ENCODE measurements at places on chromosomes 12 and 14.

GRCh38 chr12:87344699-87345098, 684.5 kb downstream of the C12orf50 start:
- no peak for ATAC-seq

DNA sequence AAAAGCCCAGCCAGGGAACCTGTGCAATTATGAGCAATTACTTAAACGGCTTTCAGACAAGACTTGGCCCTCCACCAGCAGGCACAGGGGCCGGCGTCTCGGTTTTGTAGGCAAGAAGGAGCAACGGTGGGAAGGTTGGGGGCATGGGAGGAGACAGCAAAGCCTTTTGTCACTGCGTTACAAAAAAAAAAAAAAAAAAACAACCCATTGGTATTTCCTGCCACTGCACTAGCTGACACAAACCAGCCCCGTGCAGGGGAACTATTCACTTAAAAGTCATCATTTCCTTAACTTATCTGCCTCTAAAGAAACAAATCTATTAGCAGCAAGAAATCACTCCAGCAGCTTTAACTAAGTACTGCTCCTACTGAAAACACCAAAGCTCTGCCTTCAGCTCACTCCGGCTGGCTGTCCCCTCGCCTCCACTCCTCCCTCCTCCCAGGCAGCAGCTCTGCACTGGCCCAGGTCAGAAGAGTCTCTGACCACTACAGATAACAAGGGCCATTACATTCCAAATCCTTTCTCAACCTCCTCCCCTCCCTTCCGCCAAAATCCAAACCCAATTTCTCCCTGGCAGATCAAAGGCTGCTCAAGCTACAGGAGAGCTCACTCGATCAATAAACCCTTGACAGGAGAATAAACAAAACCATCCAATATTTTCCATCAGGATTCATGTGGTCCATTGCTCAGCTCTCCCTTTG, 105.2 kb upstream of the CDKN3 start:
- no peak for ATAC-seq

DNA sequence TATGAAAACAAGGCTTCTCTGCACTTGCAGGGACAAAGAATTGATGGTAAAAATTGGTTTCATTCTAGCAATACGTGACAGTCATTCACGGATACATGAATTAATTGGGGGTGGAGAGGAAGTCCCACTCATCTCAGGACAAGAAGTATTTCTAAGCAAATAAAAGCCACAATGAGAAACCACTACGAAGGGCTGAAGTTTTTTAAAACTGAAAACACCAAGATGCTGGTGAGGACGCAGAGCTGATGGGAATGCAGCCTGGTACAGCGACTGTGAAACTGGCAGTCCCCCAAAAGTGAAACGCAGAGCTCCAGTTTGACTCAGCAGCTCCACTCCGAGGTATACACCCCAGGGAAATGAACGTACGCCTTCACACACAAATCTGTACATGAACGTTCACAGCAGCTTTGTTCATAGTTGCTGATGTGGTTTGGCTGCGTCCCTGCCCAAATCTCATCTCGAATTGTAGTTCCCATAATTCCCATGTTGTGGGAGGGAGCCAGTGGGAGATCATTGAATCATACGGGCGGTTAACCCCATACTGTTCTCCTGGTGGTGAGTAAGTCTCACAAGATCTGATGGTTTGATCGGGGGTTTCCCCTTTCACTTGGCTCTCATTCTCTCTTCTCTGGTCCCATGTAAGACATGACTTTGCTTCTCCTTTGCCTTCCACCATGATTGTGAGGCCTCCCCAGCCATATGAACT, 89.0 kb downstream of the SCARB1 start:
- peak; percentile 94 for ATAC-seq

DNA sequence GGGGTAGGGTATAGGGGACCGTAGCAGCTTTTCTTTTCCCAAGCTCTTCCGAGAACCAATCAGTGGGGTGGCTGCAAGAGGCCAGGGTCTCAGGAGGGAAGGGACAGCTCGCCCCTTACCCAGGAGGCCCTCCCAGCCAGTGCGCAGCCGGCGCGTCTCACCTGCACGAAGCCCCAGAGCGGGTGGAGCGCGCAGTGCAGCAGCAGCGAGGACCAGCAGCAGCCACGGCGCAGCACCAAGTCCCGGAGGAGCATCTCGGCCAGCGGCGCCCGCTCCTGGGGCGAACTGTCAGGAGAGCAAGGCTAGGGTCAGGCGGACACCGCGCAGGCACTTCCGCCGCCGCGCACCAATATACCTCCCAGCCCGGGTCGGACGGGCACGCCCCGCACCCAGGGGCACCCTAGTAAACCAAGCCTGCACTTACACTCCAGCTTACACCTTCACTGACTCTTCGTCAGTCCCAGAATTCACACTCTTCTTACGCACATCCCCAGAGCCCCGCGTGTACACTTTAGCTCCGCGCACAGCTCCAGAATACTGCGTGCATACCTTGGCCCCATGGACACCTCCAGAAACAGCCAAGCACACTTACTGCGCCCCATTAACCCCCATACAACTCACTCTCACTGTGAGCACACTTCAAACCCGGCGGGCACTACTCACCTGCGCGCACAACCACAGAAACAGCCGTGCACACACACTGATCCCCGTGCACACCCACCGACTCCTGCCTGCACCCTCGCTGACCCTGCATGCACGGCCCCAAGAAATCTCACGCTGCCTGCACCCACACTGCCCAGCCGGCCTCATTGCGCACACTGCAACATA, 606 bp downstream of the PRIMA1 start:
- ATAC-seq, result no peak

- ATAC-seq, result no peak
Measured at GRCh38 chr12:2228535-2228934, 175.7 kb downstream of the CACNA1C start.

DNA sequence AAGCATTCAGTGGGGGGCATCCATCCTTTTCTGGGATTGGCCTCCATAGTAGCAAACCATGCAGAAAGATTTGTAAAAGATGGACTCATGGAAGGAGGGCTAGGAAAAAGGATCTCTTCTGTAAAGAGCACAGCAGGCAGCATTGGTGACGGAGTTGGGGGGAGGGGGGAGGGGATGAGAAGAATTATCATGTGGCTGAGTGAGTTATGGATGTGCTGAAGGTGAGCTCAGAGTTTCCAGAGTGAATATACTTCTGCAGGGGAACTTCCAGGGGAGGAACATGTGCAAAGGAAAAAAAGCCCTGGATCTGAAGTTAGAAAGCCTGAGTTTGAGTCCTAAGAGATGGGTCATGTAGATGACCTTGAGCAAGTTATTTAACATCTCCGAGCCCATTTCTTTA, 3.9 kb upstream of the B4GALNT3 start:
- ATAC-seq, result no peak

DNA sequence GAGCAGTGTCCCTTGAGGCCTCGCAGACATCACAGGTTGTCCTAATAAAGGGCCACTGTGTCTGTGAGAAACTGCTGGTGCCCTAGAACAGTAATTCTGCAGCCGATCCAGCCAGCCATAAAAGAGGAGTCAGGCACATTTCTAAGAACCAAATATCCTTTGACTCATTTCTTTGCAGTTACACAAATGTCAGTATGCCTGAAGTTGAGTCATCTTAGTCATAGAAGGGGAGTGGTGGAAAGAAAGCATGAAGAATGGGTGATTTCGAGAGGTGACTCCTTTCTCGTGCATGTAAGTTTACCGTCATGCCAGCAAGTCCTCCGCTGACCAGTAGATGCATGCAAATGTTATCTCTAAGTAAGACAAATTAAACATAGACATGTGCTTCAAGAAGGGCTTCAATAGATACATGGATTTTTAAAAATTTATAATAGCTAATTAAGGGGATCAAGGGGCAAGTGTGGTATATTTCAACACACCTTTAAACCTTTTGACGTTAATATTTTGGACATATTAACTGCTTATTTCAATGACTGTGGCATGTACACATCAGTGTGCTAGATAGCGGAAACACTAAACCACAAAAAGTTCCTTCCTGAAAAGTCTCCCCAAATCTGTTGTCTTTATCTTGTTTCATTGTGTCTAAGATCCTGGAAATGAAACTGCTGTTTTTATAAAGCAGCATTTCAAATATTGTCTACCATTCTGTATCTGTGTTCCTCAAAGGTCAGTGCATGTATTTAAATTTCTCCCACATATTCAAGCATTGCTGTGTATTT, 497.4 kb downstream of the NPAS3 start:
- no peak for ATAC-seq

GRCh38 chr12:23350808-23351207, 598.7 kb downstream of the SOX5 start:
- peak; percentile 83 for ATAC-seq

- no peak for ATAC-seq
Measured at GRCh38 chr12:63752841-63753240, 26.9 kb upstream of the RXYLT1 start.

DNA sequence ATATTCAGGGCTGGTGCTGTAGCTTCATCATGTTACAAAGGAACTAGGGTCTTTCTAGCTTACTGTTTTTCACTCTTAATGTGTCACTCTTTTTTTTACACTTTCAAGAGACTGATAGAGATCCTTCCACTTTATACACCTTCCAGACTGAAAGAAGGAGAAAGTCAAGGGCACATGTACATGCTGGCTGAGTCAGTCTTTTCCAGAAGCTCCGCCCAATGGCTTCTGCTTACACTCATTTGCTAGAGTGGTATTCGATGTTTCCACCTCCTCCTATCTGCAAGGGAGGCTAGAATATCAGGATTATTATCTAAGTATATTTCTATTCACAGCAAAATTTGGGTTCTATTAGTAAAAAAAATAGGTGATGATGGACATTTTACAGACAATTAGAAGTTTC, 325.8 kb upstream of the OR4E1 start:
- no peak for ATAC-seq

DNA sequence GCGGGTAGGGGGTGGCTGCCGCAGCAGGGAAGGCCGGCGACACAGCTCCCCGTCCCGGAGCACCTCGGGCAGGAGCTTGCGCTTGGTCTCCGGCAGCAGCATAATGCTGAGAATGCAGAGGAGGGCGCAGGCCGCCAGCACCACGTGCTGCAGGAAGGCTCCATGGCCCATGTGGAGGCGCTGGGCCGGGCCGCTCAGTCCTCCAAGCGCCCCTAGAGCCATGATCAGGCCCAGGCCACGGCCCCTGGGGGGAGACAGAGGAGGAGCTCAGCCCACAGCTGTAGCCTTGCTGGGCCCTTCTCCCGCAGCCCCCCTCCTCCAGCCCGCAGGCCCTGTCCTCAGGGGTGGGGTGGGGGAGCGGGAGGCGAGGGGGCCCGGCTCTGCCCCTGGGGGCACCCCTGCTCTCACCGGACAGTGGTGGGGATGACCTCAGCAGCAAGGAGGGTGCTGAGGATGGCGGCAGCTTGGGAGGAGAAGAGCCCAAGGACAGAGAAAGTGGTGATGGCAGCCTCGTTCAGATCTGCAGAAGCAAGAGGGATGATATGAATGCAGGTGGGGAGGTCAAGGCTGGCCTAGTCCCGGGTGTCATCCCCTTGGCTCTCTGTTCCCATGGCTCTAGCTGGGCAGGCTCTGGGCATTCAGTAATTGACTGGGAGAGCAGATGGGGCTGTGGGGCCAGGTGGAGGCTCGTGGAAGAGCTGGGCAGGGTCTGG, 5.8 kb downstream of the SLC22A17 start:
- ATAC-seq, result peak; percentile 34

GRCh38 chr12:82174936-82175335, 183.3 kb downstream of the CCDC59 start:
- ATAC-seq, result no peak

- no peak for ATAC-seq
Measured at GRCh38 chr14:62706217-62706616, 339.0 kb downstream of the KCNH5 start.

DNA sequence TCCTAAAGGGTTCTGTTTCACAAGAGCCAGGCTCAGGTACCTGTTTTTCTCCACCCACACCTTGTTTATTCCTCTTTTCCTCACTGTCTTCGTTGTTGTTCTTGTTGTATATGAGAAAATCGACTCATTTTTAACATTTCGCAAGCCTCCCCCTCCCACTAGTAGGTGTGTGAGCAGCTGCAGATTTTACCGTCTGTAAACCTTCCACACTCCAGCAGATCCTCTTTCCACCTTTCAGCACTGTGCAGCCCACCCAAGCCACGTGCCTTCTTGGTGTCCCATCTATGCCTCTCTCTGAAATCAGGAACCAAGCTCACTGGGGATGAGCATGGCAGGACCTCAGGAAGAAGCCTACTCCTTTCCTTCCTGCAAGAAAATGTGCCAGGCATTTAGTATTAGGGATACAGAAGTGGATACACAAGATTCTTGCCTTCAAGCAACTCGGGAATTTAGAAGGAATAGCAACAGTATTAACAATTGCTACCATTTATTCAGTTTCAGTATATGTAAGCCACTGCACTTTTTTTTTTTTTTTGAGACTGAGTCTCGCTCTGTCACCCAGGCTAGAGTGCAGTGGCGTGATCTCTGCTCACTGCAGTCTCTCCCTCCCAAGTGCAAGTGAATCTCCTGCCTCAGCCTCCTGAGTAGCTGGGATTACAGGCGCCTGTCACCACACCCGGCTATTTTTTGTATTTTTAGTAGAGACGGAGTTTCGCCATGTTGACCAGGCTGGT, 113.6 kb downstream of the CHST11 start:
- peak; percentile 55 for ATAC-seq

DNA sequence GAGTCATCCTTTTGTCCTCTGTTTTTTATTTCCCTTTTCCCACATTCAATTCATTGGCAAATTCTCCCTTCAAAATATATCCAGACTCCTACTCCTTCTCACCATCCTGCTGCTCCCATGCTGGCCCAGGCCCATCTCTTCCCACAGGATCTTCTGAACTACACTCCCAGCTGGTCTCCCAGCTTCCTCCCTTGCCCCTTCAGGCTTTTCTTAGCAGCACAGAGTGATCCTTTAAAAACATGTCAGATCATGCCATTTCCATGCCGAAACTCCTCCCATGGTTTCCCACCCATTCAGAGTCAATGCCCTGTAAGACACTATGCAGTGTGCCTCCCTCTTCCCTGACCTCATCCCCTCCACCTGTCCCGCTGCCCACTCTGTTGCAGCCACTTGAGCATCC, 2.4 kb upstream of the KRT84 start:
- ATAC-seq, result no peak

DNA sequence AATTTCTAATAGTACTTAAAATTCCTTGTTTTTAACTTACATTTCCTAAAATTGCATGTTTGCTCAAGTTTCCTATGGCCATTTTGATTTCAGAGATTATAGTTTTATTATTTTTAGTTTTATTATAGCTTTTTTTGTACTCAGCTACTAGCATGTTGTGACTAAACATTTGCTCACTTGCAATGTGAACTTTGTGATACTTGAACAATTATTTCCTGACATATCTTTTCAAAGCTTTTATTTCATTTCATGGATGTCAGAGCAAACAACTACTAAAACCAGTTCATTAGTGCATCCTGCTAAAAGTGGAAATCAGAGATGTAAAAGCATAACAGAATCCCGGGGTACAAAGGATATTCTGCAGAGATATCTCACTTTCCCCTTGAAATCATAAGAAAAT, 33.6 kb upstream of the PCNX4 start:
- ATAC-seq, result no peak

- no peak for ATAC-seq
Measured at GRCh38 chr14:67982711-67983608, 163.4 kb downstream of the RAD51B start.

DNA sequence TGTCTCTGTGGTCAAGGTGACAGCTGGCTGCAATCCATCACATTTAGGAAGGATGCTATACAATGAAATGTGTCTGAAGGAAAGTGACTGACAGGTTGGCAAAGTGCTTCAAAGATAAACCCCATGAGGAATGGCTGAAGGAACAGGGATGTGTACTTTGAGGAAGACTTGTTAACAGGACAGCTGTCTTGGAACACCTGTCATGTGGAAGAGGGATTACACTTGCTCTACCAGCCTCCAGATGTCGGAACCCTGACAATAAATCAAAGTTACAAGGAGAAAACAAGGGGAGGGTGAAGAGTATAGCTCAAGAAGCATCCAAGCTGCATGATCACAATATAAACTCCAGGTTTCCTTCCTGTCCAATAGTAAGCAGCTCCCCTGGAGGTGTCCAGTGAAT, 147.8 kb upstream of the TMCC3 start:
- ATAC-seq, result no peak

GRCh38 chr14:89349171-89350008, 67.6 kb downstream of the FOXN3 start:
- ATAC-seq, result no peak

Data from stimulated activated memory B cell treated with anti-CD40 and anti-IgM and Interleukin-4, amounts not matched to agents 10 μg/mL and 1 μg/mL and 100 μg/mL, for 72 hours (primary cell).